Fibroblast of skin of back (primary cell): ENCODE measurements at places on chromosomes 2 and 18.

- DNase-seq = no peak
Observed at GRCh38 chr2:46549166-46549844, 69.9 kb downstream of the TMEM247 start.

DNA sequence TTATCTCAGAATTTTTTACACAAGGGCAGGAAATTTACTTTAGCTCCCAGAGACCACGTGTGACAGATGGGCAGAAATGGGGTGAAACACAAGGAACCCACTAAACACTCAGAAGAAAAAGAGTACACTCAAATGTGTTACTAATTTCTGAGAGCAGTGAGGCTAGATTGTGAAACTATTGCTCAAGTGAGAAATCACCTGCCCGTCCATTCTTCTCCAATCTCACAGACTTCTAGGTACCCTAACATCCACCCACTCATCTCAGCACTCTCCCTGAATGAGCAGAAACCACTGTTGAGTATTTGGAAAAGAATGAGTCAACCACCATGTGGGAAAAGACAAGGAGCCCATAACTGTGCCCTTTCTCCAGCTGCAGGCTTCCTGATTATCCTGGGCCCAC is 293.0 kb upstream of the CDH2 start:
- no peak for DNase-seq

DNA sequence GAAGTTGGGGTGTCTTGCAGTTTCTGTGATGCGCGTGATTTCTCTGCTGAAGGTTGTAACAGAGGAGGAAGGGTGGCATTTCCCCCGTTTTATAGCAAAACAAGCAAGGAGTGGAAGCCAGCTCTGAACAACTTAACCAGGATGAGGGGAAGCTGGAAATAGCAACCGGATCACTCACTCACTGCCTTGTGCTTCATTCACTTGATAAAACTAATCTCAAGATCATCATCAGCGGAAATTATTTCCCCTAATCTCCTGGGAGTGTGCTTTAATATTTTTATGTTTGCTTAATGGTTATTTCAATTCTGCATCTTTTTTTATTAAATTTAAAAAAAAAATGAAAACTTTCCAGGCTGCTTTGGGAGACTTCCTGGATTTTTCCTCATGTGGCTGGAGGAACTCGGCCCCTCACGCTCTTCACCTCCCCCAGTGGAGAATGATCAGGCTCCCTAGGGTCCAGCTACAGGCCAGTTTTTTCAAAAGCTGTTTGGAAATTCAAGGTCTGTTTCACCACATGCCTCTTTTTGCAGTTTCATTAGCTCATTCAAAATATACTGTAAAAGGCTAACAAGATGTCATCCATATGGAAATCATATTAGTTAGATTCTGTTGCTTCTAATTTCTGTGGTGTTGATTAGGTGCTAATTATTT is 31.7 kb downstream of the CABLES1 start:
- peak; percentile 8 for DNase-seq

GRCh38 chr2:172970660-172971059 is 105.0 kb upstream of the MAP3K20 start:
- no peak for DNase-seq

GRCh38 chr2:95388091-95388692 is 14.3 kb upstream of the FAHD2A start:
- no peak for DNase-seq

DNA sequence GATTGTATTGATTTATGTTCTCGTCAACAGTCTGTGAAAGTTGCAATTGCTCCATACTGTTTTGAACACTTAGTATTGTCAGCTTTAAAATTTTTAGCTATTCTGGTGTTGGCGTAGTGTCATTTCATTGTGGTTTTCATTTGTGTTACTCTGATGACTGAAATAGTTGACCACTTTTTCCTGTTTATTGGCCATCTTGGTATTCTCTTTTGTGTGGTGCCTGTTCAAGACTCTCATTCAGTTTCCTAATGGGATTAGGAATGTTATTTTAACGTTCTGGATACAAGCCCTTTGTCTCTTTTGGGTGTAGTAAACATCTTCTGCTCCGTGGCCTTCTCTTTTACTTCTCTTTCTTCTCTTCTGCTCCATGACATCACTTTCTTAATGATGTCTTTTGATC is 82.7 kb upstream of the SMAD2 start:
- no peak for DNase-seq

GRCh38 chr18:10387399-10387798 is 67.0 kb upstream of the APCDD1 start:
- no peak for DNase-seq

GRCh38 chr2:148814860-148815419 is 60.1 kb upstream of the KIF5C start:
- DNase-seq = no peak

DNA sequence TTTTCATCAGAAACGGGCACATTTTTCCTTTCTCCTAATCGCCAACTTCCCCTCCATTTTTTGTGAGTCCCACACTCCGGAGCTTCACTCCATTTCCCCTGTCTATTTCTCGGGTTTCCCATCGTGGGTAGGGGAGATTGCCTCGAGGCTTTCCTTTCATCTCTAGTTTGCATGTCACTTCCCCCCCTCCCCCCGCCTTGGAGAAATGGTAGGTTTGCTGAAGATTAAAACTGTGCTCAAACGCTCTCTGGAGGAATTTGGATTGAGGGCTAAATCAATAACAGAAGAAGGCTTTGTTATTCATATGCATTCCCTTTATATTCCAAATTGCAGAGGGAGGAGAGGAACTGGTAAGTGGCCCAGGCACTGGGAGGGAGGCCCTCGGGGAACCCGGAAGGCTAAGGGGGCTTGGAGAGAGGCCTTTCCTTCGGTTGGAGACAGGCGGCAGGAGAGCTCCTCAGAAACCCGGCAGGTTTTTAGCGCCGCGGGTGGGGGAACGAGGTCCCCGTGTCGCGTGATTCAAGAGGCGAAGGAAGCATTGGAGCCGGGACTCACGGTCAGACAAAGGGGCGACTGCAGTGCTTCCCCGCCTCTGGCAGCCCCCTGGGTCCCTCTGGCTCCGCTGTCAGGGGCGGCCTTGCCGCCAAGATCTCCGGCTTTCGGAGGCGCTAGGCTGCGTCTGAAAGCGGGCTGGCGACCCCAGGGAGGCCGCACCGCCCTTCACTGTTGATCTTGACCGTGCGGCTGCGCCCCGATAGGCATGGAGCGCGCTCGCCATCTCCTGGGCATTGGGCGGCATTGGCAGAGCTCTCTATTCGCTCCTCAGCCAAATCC is 2.4 kb upstream of the HOXD12 start:
- DNase-seq = peak; percentile 62

DNA sequence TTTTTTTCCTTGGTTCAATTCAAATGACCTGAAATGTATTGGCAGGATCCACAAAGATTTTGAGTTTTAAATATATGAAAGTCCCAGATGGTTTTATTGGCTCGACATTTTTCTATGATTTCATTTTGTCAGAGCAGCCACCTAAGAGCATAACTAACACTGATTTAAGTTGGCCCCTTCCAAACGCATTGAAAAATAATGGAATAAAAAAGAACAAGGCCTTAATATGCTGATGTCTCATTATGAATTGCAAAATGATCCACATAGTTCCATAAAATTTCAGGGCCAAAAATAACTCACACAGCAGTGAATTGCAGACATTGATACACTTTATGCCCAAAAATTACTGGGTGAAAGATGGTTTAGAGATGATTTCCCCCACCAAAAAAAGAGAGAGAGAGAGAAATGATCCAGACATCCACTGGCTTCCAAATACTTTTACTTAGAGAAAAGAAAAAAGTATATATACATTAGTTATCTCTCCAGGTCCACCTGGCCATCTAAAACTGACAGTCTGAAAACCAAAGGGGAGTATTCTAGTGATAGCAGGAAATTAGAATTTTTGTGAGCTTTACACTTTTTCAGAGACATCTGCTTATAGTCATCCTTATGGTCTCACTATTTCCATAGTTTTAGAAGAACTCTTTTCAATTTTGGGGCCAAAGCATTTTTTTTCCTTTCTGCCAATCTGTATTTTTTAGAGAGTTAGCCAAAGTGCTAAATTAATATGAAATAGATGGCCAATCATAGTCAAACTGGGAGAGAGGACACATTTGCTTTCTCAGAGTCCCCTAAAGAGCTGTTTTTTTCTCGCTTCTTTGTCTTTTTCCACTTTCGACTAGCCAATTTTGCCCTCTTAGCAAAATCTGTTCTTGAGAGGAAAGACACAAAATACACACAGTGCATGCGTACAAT is 213.5 kb upstream of the RND3 start:
- DNase-seq = no peak

GRCh38 chr18:58222432-58223125 is 178.6 kb downstream of the NEDD4L start:
- DNase-seq = peak; percentile 76

DNA sequence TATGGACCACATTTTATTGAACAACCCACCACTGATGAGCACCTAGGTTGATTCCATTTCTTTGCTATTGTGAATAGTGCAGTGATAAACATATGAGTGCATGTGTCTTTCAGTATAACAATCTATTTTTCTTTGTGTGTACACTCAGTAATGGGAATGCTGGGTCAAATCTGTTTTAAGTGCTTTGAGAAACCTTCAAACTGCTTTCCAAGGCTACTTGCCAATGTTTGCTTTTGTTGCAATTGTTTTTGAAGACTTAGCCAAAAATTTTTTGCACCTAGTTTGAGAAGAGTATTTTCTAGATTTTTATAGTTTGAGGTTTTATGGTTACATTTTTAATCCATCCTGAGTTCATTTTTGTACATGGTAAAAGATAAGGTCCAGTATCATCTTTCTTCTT is 587.4 kb upstream of the SETBP1 start:
- DNase-seq = no peak

- peak; percentile 74 for DNase-seq
Observed at GRCh38 chr2:33107690-33108482, 161.1 kb downstream of the LTBP1 start.

DNA sequence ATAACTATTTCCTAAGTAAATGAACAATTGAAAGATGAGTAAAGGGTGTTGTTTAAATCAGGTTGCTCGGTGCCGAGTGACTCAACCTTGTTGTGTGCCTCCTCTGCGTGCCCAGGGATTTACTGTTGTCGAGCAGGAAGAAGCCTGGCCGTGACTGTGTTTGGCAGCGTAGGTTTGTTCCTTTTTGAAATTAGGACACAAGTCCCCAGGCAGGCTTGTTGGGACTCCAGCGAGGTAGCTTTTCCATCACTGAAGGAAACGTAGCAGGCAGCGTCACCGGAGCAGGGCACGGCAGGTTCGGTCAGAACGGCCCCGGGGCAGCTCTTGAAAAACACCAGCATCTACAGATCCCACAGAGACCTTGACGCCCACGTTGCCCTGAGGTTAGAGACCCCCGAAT is 48.6 kb downstream of the TMEM18 start:
- DNase-seq = no peak

DNA sequence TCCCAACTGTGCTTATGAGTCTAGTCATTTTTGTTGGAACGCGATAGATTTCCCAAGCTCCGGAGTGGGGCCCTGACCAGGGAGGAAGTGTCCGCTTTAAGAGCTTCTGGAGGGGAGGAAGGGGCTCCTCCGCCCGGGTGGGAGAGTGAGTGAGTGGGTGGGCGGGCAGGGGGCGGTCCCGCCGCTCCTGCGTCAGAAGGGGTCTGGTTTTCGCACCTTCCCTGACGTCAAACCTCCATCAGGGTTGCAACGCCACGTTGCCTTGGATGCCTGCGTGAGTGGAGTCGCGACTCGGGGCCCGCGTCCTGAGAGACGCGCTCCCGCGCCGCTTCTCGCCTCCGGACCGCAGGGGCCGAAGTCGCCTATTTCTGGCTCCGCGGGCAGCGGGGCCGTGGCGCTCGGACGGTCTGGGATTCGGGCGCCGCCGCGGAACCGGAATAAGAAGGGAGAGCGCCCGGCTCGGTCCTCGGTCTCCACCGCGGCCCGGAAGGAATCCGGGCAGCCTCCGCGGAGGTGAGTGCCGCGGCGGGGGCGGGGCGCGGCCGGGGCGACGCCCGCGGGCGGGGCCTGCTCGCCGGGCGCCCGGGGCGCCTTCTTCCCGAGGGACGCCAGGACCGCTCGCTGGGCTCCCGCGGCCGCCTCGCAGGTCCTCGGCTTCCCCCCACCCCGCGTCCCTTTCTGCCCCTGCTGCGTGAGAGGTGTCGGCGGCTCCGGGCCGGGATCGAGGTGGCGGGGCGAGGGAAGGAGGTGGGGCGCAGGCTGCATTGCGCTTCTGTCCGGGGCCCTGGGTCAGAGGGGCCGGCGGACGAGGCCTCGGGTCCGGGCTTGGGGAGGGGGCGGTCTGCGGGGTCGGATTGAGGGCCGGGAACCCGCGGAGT is at the start of gene ZDBF2:
ZDBF2 (plus strand) TSS at position 230 of the 878 bp plus-strand sequence. CDS start 7,187 bp downstream, outside the sequence.
- DNase-seq = peak; percentile 40

- no peak for DNase-seq
Observed at GRCh38 chr2:176876493-176877103, 336.0 kb upstream of the HNRNPA3 start.

- DNase-seq = no peak
Observed at GRCh38 chr2:23206650-23207049, 178.3 kb upstream of the KLHL29 start.

DNA sequence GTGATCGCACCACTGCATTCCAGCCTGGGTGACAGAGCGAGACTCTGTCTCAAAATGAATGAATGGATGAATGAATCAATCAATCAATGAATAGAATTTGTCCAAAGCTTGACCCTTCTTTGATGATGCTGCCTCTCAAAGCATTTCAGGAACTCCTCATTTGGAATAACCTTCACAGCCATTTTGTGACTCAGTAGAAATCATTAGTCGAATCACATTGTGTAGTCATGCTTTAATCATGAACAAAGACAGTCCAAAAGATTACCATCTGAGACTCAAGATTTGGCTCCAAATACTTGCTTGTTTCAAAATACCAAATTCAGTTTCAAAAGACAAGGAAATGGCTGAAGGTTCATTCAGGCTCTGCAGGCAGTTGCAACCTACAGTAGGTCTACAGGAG is 83.1 kb downstream of the VWA3B start:
- no peak for DNase-seq

GRCh38 chr2:49914281-49914680 is 760.0 kb upstream of the FSHR start:
- peak; percentile 31 for DNase-seq

GRCh38 chr2:210461401-210461800 is 15.2 kb downstream of the LANCL1 start:
- DNase-seq = no peak

- no peak for DNase-seq
Observed at GRCh38 chr2:60174146-60174545, 379.3 kb downstream of the BCL11A start.

GRCh38 chr2:64838817-64839216 is 150.4 kb upstream of the SLC1A4 start:
- peak; percentile 94 for DNase-seq

DNA sequence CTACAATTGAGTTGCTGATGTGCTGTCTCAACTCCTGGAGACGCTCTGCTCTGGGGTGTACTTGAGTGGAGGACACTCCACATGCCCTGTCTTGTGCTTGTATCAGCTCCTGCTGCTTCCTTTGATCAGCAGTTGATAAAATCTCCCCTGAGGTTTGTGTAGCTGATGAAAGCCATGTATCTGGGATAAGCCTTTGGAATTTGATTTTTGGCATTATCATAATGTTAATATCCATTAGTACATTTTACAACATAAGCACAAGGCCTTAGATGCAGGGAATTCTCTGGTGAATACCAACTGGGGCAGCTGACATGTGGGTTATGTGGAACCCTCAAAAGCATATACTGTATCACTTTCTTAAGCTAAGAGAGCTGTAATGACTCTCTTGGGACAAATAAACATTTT is 222.7 kb upstream of the ITGA4 start:
- no peak for DNase-seq

GRCh38 chr2:238910751-238911351 is 63.0 kb downstream of the TWIST2 start:
- no peak for DNase-seq

GRCh38 chr2:226179010-226179409 is 620.6 kb downstream of the IRS1 start:
- DNase-seq = peak; percentile 12

GRCh38 chr2:135890835-135891234 is 14.6 kb upstream of the MCM6 start:
- DNase-seq = no peak
